ENCODE measurements at places on chromosomes 3 and 15.
A peak's percentile ranks its signal among the peaks of the same experiment; 100 is the strongest.

GRCh38 chr15:96293441-96293840, 37.1 kb upstream of the NR2F2 start:
- DNase-seq, result no peak

- DNase-seq, result no peak
Observed at GRCh38 chr15:93399121-93399520, 310.1 kb upstream of the RGMA start.

- DNase-seq, result no peak
Observed at GRCh38 chr3:138137861-138138260, 5.7 kb upstream of the A4GNT start.

DNA sequence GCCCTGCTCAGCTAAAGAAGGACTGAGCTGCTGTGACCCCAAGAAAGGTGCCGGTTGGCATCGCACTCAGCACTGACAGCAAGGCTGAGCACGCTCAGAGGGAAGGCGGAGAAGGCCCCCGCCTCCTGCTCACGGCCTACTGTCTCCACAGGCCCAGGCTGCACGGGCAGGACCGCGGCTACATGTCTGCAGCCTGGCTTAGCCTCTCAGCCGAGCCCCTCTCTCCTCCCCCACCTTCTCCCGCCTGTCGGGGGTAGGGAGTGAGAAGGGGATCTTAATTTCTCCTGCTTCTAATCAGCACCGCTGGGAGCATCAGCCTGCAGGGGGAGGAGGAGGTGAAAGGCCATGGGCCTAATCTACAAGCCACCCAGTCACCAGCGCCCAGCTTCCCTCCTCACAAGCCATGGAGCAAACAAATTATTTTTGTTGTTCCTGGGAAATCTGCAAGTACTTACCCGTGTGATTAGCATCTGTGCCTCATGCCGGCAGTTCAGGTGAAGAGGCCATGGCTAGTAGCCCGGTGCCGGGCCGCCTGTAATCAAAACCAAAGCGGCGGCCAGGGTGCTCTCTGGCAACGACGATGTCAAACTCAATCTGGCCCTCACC, 68.1 kb downstream of the EPHB3 start:
- DNase-seq, result no peak

DNA sequence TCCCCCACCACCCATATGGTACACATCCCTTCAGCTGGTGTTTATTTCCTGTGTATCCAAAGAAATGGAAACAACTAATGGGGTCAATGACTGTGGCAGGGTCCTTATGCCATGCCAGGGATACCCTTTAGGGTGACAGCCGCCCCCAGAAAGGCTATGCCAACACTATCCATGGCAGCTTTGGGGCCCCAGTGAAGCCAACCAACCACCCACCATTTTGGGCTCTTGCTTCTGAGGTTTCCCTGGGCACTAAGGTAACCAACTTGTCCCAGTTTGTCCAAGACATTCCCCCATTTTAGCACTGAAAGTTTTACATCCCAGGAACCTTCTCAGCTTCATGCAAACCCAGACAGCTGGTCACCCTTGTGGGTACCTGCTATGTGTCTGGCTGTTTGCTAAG, 233.1 kb downstream of the VPS13C start:
- DNase-seq, result no peak

GRCh38 chr3:40653001-40653400, 128.2 kb downstream of the ZNF621 start:
- no peak for DNase-seq

- DNase-seq, result no peak
Observed at GRCh38 chr3:54533856-54534255, 394.0 kb downstream of the LRTM1 start.

DNA sequence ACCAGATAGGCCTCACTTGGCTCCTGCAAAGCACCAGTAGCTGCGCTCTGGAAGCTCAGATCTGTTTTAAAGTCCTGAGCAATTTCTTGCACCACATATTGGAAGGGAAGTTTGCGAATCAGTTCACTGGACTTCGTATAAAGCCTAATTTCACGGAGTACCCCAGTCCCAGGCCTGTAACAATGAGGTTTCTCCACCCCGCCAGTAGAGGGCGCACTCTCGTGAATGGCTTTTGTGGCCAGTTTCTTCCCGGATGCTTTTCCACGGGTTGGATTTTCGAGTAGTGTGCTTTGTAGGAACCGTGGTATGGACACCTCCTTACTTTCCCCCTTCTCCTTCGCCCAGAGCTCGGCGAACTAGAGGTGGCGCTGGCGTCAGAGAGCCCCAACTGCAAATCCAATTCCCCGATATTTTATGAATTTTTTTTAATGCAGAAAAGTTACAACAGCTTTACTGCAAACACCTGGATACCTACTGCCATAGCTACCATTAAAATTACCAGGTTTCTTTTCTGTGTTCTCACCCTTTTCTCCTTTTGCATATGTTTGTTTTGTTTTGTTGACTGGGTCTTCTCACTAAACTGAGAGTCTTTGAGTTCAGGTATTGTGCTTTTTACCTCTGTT, 13.3 kb downstream of the RARB start:
- DNase-seq, result peak; percentile 12

DNA sequence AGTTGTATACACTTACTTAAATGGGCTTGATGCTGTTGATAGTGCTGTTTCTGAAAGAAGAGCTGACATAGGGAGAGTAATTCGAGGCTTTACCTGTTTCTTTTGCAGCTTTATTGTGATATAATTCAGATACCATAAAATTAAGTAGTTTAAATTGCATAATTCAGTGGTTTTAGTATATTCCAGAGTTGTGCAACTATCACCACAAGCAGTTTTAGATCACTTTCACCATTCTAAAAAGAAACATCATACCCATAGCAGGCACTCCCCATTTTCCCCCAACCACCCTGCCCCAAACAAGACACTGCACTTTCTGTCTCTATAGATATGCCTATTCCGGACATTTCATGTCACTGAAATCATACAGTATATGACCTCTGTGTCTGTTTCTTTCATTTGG, 98.5 kb downstream of the MTHFS start:
- no peak for DNase-seq

DNA sequence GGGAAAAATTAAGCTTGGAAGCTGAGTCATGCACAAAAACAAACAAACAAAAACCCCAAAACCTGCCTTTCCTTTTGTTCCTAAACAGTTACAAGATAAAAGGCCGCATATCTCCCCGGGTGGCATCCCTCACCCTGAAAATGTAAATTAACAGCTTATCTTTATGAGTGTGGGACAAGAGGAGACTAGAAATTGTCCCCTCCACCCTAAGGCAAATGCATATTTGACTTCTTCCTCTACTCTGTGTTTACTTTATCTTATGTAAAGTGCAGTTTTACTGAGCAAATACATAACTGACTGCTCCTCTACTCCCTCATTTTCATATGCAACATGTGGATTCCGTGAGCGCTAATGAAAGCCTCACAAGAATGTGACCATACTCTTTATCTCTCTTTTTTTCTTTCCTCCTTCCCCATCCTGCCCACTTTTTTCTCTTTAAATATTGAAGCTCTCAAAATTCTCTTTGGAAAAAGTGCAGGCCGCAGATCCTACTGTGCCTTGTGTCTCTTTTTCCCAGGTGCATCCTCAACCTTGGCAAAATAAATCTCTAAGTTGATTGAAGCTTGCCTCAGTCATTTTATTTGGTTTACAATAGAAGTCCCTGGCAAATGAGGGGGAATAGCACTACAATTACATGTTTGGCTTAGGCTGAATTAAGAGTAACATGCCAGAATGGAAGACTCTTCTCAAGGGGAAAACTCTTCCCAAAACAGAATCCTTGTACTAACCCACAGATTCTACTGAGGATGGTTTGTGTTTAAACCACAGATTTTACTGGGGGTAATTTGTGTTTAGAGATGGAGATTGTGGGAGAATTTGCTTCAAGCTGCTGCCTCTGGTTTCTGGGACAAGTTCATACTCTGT, 72.7 kb upstream of the WDR72 start:
- DNase-seq, result no peak

DNA sequence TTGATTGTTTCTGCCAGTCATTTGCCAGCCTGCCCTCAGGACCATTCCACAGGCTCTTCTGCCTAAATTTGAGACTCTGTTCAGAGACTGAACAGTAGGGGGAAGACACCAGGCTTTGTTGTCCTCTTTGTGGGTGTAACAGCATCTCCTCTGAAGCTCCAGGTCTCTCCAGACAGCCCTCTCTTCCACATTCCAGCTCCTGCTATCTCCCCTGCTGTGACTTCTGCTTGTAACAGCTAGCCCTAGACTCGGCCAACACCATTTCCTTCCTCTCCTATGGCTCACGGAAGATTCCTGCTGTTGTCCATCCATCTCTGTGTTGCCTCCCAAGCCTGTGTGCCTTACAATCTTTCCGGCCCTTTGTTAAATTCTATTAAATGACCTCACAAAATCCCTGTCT, 40.2 kb downstream of the SUCLG2 start:
- DNase-seq, result no peak

DNA sequence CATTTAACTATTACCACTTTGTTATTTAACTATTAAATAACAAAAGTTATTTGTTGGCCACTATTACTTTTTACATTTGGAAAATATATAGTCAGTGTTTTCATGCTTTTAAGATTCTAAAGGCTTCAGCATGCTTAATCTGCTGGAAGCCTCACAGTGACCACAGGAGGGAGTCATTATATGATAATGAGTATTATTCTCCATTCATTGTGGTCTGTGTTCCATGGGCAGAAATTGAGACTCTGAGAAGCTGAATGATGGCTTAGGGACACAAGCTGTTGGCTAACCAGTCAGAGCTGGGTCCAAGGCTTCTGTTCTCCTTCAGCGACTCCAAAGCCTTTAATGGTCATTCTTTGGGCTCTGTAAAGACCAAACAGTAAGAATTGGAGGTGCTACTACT, 64.7 kb downstream of the BFSP2 start:
- DNase-seq, result peak; percentile 59

DNA sequence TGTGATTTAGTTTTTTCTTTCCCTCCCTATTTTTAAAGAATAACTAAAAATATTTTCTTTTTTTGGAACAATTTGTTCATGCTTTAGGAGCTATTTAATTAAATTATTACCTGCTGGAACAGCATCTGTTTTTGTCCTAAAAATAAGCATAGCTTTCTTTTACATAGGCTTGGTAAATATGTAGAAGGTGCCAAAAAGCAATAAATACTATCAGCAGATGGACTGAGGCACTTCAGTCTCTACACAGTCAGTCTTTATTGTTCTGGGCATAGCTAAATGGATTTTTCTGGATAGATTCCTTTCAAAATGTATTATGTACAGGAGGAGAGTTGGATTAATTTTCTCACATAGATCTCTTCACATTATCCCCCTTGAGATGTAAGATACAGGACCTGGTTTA, 223.5 kb downstream of the NAALADL2 start:
- DNase-seq, result no peak

DNA sequence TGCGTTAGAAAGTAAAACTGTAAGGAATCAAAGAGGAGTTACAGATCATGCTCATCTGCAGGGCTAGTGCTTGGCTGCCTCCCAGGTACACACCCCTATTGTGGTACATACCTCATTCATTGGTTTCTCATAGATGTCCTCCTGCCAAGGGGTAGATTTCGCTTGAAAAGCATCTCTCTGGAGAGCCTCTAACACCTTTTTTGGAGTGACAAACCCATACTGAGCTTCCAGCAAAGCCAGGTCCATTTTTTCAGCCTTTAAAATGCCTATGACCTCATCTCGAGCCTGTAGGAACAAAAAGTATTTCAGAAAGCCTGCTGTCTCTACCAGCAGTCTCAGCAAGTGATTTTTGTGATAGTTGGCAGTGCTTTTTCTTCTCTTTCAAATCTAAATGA, 112.1 kb downstream of the CMSS1 start:
- no peak for DNase-seq

DNA sequence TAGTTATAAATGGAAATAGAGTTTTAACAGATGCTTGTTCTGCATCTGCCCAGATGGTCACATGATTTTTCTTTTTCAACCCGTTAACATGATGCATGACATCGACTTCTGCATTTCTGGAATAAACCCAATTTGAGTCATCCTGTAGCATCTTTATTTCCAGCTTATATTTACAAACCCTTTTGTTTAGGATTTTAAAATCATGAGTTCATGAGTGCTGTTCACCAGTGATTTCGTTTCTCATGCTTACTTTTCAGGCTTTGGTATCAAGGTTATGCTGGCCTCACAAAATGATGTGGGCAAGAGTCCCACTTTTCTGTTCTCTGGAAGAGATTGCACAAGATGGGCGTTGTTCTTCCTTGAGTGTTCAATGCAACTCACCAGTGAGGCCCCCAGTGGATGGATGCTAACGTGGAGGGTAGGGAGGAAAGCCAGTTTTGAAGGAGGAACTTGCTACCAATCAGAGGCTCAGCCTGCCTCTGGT, 5.2 kb downstream of the HRH1 start:
- DNase-seq, result no peak

DNA sequence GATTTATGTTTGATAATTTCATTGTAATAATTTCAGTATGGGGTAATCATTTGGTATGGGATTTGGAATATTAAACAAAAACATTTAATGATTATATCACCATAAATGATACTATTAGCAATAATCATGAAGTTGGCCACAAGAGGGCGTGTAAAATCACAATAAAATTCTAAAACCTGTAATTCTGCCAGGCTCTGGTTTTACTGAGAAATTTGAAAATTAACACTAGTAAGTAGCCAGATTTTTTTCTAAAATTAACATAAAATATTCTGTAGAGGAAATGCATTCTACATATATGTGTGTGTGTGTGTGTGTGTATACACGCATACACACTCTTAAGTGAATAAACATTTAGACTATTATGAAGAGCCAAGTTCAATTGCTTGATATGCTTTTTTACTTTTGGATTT, 40.5 kb downstream of the FEZF2 start:
- peak; percentile 14 for DNase-seq

- DNase-seq, result no peak
Observed at GRCh38 chr15:38320866-38321265, 68.2 kb downstream of the SPRED1 start.

DNA sequence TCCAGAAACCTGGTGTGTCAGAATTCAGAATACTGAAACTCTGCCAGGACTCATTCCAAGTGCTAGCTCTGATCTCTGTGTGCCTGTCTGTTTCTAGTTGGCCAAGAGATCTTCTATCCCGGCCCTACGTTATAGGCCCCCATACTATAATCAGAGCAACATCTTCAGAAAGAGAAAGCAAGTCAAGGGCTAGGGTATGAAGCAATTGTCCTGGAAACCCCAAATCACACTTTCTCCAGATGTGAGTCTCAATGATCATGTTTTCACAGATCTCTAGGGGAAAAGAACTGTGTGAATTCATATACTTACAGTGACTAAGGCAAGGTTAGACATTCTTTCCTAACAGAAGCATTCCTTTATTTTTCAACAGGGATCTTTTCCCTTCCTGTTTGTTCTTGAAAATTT, 309.7 kb downstream of the SLC9A9 start:
- peak; percentile 27 for DNase-seq

- no peak for DNase-seq
Observed at GRCh38 chr3:114650808-114651207, 357.0 kb downstream of the TIGIT start.

DNA sequence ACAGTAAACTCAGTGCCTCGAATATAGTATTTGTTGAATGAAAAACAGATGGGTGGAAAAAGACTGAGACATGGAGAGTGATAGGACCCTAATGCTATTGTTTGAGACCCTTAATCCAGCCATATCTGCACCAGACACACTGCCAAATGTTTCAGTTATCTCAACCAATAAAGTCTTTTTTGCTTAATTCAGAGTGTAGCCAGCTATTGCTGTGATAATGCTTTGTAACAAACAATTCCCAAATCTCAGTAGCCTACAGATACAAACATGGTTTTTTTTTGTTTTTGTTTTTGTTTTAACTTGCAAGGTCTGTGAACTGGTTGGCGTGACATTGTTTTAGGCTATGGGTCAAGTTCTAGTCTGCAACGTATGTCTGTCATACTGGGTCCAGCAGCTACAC, 17.0 kb upstream of the BCL2A1 start:
- no peak for DNase-seq

- DNase-seq, result no peak
Observed at GRCh38 chr3:187305881-187306280, 14.3 kb upstream of the MASP1 start.
